Left renal cortex interstitium (tissue), 4 donors: ENCODE measurements at places on chromosomes 5 and 9. TPM values are rescaled to one million over a fixed set of nuclear protein-coding genes. Genes with fewer than 3 reads are reported as not detected.

FOXD4 gene
- 0.42 TPM for polyA plus RNA-seq

PCDHA9 gene
- polyA plus RNA-seq, result 0.03 TPM

DRD1 gene
- not detected for polyA plus RNA-seq

TCERG1 gene
- 106 TPM for polyA plus RNA-seq

ELAVL2 gene
- polyA plus RNA-seq, result 3.1 TPM

DNAJB5 gene
- polyA plus RNA-seq, result 12.8 TPM

ABCA2 gene
- 54.1 TPM for polyA plus RNA-seq

LCN2 gene
- polyA plus RNA-seq, result 0.29 TPM

ATOSB gene
- polyA plus RNA-seq, result 15.5 TPM

DNA sequence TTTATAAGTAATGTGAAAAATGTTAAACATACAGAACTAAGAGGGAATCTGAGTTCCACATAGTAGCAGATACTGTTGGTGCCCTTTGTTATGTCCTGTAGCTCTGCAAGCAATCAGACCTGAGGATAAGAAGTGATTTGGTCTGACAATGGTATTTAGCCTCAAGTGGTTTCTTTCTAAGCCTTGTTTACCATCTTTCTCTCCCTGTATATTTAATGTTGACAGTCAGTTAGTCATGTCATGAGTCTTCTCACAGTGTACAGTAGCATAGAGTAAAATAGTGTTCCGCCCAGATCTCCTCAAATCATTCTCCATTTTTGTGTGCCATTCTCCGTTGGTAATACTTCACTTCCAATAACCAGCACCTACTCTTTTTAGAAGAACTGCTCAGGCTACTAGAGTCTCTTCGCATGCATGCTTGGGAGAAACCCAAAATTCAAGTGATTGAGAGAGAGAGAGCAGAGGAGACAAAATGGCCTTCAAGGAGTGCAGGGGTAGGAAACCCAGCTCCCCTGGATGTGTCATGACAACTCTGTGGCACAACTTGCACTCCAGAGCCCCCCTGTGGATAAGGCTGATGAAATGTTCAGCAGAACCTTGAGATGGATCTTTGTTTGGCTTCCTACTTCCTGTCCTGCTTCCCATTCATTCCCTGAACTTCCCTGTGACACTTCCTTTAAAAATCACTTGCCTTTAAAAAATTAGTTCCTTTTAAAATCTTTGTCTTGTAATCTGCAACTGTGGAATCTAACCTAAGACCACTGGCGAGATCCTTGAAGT is 129.2 kb upstream of the FST start:
- DNase-seq, result no peak

DNA sequence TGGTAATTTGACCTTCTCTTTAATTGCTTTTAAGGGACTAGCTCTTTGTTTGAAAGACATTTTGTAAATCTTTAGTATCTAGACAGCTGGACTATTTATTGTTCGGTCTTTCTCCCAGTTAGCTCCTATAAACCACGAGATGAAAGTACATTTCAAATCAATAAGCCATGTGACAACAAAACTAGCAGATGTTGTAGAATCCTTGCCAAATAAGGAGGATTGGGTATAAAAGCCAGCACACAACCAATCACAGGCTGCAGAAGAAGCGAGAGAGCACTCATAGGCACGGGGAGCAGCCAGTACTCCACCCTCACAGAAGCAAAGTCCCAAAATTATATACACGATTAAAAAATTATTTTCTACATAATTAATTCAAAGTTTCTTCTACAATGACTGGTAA is 8.1 kb upstream of the OMD start:
- DNase-seq, result no peak

DNA sequence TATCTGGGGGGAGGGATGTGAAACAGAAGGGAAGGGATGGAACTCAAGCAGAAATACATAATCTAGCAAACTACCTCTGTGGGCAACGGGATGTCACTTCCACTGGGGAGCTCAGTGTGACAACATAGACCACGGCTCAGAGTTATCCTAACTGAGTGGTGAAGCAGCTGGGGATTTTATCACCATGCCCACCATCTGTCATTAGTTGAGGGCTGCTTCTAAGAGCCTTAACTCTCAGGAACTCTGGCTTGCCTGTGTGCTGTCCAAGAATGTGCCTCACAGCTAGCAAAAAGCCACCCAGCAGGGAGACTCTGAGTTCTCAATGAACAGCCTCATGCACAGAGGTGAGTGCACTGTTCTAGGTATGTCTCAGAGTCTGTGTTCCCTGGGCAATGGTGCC is 90.6 kb upstream of the CXCL14 start:
- no peak for DNase-seq

DNA sequence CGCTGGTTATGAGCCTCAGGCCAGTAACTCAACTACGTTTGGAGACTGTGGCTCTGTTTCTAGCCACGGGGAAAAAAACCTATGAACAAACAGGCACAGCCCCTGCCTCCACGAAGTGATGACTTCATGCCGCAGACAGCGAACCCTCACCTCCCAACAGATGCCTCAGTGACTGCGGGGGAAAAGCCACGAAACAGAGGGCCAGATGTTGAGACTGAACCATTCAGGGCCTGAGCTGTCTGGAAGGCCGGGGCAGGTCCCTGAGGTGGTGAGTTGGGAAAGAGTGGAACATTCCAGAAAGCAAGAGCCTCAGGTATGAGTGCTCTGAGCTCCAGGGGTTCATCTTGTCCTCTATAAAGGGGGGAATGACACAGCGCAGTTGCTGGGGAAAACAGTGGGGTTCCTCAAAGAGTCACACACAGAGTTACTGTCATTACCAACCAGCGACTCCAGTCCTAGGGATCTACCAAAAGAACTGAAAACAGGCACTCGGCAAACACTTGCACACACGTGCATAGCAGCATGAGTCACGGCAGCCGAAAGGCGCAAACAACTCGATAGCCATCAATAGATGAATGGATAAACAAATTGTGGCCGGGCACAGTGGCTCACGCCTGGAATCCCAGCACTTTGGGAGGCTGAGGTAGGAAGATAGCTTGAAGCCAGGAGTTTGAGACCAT is 15.3 kb downstream of the PLPP7 start:
- DNase-seq, result no peak

DNA sequence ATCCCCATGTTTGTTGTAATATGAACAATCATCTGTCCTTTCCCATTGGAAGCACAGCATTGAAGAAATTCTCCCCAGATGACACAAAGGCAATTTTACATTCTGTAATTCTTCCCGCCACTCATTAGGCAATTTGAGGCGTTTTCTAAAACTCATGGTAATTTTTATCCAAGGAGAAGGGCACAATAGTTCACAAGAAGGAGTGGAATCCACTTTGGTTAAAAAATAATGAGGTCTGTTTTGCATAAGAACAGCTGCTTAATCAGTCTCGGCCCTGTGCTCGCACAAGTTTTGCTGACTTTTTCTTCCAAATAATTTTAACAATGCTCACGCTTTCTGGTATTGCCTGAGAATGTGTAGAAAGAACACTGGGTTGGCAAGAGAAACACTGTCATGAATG is 94.0 kb downstream of the CAVIN4 start:
- no peak for DNase-seq

- no peak for DNase-seq
Observed at GRCh38 chr9:71524996-71525580, 243.2 kb downstream of the CEMIP2 start.

DNA sequence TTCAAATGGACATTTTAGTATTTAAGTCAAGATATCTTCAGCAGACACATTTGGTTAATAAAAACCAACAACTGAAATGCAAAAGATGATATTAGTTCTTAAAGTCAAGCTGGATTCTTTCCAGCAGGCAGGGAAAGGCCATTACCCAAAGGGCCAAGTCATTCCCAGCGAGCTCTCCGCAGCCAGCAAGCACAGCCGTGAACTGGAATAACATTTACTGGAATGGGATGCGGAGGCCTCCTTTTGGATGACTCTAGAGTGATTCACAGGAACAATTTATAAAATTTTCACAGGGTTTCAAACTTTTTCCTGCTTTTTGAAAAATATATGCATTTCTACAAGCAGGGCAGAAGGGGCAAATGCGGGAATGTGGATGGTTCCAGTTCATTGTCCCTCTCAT is 76.6 kb upstream of the DAB2 start:
- DNase-seq, result no peak

- no peak for DNase-seq
Observed at GRCh38 chr9:19369107-19369506, 10.9 kb downstream of the RPS6 start.

DNA sequence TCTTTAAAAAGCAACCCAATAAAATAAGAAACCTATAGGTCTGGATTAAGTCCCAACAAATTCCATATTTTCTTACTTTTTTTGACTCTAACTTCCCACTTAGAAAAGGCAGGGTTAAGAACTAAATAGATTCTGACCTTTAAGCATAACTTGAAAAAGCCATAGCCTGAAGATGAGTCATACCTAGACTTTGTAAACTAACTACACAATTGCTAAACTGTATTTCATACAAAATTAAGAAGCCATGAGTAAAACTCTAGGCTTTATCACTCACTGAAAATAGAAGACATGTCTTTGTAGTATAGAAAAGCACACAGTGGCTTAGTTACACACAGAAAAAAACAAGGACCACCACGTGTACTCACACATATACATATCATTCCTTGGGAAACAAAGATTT is 51.5 kb downstream of the MLLT3 start:
- DNase-seq, result no peak

- no peak for DNase-seq
Observed at GRCh38 chr9:89426384-89426961, 71.4 kb downstream of the SEMA4D start.

DNA sequence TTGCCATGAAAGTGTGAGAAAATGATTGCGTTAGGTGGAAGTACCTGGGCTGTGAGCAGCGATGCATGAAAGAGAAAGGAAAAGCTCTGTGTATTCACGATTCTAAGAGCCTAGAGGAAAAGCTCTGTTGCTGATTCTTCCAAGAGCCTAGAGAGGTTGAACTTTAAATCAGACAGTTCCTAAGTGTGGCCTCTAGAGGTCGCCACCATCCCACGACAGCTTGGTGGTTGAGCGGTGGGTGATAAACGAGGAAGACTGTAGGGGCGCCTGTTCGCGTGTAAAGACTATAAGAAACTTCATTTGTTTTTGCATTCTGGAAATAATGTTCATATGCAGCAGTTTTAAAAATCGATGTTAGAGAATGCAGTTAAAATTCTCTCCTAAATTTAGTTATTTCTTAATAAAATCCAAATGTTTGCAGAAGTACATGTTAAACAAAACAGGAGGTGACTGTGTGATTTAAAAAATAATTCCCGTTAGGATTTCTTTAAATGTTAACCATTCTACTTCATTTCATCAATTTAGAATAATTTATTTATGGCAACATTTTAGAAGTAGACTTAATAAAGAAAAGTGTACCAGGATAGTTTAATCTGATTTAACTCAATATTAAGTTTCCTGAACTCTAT is 107.7 kb downstream of the TENT4A start:
- DNase-seq, result no peak

- DNase-seq, result no peak
Observed at GRCh38 chr5:82176115-82176814, 101.9 kb downstream of the RPS23 start.

- no peak for DNase-seq
Observed at GRCh38 chr5:59407967-59408366, 485.6 kb downstream of the PDE4D start.

DNA sequence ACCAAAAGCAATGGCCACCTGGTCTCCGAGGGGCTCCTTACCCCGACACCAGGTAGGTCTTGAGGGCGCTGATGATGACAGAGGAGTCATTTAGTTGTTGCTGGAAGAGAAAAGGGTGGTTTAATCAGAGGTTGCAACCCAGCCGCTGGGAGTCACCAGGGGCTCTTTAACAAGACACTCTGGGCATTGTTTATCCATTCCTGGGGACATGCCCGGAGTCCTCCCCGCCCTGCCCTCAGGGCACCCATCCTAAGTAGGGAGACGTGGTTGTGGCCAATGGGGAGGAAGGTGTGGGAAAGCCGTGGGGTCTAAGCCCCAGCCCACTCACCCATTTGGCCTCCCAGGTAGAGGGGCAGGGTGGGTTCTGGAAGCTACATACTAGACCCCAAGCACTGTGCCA is 3.1 kb downstream of the PTGES2 start:
- no peak for DNase-seq

DNA sequence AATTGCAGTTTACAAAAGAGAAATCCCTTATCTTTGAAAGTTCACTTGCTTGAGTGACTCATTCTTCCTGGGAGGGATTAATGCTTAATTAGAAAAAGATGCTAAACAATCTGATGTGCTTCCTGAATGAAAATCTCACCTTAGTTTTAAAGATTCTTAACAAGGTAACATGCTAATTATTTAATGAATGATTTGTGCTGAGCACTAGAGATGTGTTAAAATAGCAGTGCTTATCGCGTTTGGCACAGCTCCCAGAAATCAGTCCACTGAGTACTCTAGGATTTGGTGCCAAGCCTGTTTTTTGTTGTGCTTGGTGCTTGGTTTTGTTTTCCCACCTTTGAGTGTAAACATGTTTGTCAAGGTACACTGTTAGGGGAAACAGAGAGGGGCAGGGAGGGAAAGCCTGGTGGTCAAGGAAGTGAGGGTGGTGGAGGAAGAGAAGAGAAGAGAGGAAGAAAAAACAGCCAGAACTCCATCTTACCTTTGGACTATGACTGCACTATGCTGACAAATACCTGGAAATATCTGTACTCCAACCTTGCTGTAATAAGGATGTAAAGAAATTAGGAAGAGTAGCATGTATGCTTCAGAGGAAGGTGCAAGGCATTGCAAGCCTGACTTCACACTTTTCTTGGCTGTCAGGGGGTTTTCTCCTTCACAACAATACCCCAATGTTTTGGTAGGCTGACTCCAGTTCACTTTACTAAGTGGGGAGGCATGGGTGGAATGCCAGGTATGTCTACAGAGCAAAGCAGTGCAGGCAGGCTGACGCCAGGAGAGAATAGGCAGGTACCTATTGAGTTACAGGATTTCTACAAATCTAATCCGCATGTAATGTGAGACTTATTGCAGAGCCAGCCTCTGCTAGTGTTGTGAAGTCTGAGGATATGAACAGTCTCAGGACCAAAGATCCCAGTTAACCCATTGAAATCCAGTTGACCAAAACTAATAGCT is 157.2 kb upstream of the ISL1 start:
- DNase-seq, result no peak

DNA sequence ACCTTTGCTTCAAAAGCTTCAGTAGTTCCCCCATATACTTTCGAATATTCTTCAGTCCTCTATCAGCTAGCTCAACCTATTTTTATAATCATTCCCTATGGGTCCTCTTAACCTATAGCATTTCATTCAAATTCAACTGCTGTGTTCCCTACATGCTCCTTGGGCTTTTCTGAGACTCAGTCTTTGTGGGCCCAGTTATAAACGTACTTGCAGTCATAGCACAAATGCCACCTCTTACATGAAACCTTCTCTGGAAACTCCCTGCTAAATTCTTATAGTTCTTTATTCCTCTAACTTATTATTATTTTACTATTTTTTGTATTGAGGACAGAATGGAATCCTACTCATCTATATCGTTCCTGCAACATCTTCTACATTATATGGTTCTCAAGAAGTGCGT is 24.7 kb downstream of the MLANA start:
- no peak for DNase-seq

- DNase-seq, result no peak
Observed at GRCh38 chr5:134878403-134878802, 4.2 kb downstream of the TXNDC15 start.
